ENCODE measurements at places on chromosomes 7 and 10. TPM values are rescaled to one million over a fixed set of nuclear protein-coding genes. Genes with fewer than 3 reads are reported as not detected.

FERD3L gene
- total RNA-seq = not detected

FXYD4 gene
- not detected for total RNA-seq

AS3MT gene
- total RNA-seq = 1.3 TPM

OR9A2 gene
- not detected for total RNA-seq

LRRD1 gene
- not detected for total RNA-seq

FAM131B gene
- 0.97 TPM for total RNA-seq

ABCB4 gene
- total RNA-seq = not detected

FGFBP3 gene
- not detected for total RNA-seq

TWIST1 gene
- total RNA-seq = 13.5 TPM

RPEL1 gene
- total RNA-seq = under 0.01 TPM

IDI2 gene
- total RNA-seq = not detected

KCND2 gene
- total RNA-seq = 0.18 TPM

ZSWIM8 gene
- total RNA-seq = 54.4 TPM

ACBD7 gene
- 0.16 TPM for total RNA-seq

FGL2 gene
- total RNA-seq = 0.97 TPM

INSYN2A gene
- total RNA-seq = not detected

GPR26 gene
- not detected for total RNA-seq

WDFY4 gene
- total RNA-seq = not detected

MSMB gene
- not detected for total RNA-seq

EEF1AKMT2 gene
- 16.4 TPM for total RNA-seq

GFRA1 gene
- 0.36 TPM for total RNA-seq

ARHGEF5 gene
- 3.4 TPM for total RNA-seq

MEOX2 gene
- total RNA-seq = 0.81 TPM

HOXA3 gene
- not detected for total RNA-seq

C10orf67 gene
- total RNA-seq = not detected

ADIRF gene
- 13.5 TPM for total RNA-seq

FAM180A gene
- 0.49 TPM for total RNA-seq

SFRP4 gene
- total RNA-seq = 5.2 TPM

SCART1 gene
- total RNA-seq = 0.54 TPM

MAGI2 gene
- 1.3 TPM for total RNA-seq

ACTR1A gene
- 114 TPM for total RNA-seq

OR2A14 gene
- not detected for total RNA-seq

SPDYE2B gene
- total RNA-seq = not detected

SPDYE18 gene
- not detected for total RNA-seq

LRMDA gene
- not detected for total RNA-seq

TAS2R41 gene
- total RNA-seq = not detected

PTF1A gene
- not detected for total RNA-seq

CYP2C19 gene
- not detected for total RNA-seq
